Umbilical cord (tissue), 2 donors: ENCODE measurements at places on chromosomes 3 and 15. TPM values are rescaled to one million over a fixed set of nuclear protein-coding genes. Genes with fewer than 3 reads are reported as not detected.

The PPARG gene
- total RNA-seq: 2.9 TPM

The P3H2 gene
- total RNA-seq: 22.9 TPM

DNA sequence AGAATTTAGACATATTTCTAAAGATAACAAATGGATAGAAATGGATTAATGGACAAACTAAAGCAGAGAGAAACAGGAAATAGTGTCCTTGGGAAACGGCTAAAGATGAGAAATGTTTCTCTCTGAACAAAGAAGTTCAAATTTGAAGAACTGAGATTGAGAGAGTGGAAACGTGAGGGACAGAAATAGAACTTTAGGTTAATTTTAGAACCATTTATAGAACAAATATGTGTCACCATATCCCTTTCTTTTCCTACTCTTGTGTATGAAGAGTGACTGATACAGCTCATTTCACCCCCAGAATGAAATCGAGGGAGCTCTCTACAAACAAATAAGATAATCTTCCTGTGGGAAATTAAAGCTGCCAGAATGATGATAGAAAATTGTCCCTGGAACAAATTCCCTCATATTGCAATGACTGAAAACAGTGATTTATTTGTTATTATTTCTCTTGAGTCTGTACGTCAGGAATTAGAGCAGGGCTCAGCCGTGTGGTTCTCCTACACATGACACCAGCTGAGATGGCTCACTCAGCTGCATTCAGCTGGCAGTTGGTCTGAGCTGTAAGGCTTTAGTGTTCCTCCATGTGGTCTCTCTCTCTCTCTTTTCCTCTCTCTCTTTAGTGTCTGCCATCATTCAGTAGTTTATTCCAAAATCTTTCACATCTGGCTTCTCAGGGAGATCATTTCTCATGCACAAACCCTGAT is 46.6 kb upstream of the ARPP21 start:
- no peak for DNase-seq

The SLC28A1 gene
- total RNA-seq: 0.72 TPM

DNA sequence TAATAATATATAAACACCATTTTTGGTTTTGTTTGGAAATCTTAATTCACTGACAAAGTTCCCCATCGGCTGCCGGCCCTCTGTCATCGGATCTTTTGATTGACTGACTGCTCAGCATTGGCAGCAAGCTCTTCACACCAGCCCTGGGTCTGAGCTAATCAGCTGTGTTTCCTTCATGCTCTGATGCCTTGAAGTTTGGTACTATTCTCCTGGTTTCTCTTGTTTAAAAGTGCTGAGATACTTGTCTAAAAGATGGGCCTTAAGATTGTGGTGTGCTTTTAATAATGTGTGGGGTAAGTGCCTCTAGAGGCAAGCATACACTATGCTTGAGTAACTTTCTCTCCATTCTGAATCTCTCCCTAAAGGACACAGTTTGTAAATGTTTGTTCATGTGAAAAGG is 415.5 kb upstream of the TPRG1 start:
- DNase-seq: no peak

The ABI3BP gene
- total RNA-seq: 51.8 TPM

The JMJD7 gene
- total RNA-seq: not detected

- DNase-seq: no peak
Measured at GRCh38 chr3:107822308-107822707, 268.5 kb downstream of the CD47 start.

The PEX11A gene
- total RNA-seq: 5.1 TPM

DNA sequence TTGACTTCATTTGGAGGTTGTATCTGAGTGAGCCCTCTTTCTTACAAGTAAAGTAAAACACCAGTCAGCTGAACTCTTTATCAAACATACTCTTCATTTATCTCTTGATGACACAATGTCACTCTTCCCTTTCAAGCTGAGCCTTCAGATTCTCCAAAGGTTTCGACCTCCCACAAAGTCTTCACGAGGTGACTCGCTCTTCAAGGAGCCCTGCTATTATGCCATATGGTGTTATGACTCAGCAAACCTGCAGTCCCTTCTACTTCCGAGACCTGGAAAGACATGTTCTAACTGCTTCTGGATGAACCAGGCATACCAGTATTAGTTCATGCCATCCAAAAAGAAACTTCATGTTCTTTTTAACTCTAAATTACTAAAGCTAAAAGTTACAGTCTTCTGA is 23.1 kb downstream of the AADAC start:
- DNase-seq: peak; percentile 49

DNA sequence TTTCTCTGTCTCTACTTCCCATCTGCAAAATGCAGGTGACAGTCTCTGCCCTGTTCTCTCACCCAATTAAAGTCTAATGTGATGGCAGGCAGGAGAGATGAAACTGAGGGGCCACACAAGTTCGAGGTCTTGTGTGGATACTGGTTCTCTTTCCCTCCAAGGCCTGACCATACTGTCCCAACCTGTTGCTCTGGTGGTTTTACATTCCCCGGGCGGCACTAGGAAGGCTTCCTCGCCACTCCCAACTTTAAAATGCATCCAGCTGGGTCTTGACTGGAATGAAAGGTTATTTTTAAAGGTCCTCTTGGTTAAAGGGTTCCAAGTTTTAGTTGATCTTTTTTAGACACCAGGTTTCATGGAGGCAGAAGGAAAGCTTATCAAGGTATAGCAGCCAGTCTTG is 37.2 kb downstream of the WHAMM start:
- DNase-seq: peak; percentile 4

The SKOR1 gene
- total RNA-seq: 0.96 TPM

DNA sequence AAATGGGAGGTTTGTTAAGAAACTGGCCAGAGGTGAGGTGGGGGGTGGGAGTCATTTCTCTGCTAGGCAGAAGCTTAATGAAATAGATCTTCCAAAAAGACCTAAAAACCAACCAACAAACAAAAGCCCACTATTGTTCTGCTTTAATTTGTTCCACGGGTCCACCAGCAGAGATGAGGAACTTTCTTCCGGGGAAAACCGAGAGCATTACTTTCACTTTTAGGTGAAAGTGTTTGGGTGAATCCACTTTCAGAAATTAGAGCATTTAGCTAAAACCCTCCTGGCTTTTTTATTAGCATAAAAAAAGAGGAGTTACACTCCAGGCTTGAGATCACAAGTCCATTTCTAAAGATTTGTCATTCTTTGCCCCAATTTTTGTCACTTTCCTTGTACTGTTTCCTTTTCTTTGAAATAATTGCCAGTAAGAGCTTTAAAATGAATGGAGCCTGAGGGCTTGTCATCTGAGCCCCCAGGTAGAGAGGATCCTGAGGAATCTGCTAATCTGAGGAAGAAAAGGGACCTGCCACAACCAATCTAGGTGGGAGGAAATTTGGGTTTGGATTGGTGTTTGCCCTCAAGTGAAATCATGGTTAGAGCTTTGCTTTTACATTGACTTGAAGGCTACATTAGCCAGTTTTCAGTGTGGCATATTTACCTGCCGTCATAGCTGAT is 667.6 kb downstream of the NAALADL2 start:
- DNase-seq: no peak

DNA sequence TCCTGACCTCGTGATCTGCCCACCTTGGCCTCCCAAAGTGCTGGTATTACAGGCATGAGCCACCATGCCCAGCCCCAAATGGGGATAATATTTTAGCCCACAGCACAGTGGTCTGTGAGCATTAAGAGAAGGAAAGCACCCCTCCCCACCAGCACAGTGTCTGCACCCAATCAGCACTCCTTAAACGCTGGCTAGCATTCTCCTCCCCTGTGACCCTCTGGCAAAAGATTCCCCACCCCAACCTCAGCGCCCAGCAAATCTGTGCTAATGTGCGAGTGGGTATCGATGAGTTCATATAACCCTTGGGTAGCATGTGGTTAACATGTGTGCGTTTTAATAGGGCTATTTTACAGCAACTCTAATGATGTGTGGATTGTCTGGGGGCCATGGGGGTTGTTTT is 18.3 kb upstream of the EPHB3 start:
- DNase-seq: no peak

- no peak for DNase-seq
Measured at GRCh38 chr15:65666257-65666656, 44.5 kb downstream of the SLC24A1 start.

DNA sequence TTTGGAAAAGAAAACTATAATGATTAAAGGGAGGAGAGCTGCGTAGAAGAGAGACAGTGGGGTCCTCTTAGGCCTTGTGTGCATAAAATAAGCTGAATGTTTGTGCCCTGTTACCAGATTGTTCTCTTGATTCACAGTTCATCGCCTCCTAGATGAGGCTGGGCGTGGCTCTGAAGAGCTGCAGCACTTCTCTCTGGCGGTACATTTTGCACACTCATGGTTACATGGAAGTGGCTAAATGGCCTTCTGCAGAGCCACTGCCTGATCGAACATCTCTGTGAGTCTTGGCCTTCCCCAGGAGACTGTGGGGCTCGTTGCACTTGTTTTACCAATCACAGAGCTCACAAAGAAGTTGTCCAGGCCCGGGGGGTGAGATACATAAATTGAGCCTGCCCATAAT is 208.8 kb downstream of the GABRG3 start:
- DNase-seq: no peak

The SERPINI2 gene
- total RNA-seq: 3.1 TPM

GRCh38 chr15:75203017-75203907 is 1.6 kb downstream of the C15orf39 start:
- DNase-seq: peak; percentile 12

GRCh38 chr3:118544458-118544857 is 490.2 kb downstream of the IGSF11 start:
- DNase-seq: no peak

The CCR3 gene
- 41.7 TPM for total RNA-seq

- no peak for DNase-seq
Measured at GRCh38 chr3:123346021-123346420, 102.9 kb downstream of the ADCY5 start.
